Activated CD8-positive, alpha-beta memory T cell treated with anti-CD3 and anti-CD28 coated beads for 48 hours (primary cell): ENCODE measurements at places on chromosomes 2 and 18.

- DNase-seq: no peak
Observed at GRCh38 chr2:9287400-9288045, 80.9 kb downstream of the ASAP2 start.

- no peak for DNase-seq
Observed at GRCh38 chr2:19667536-19667949, 234.2 kb downstream of the TTC32 start.

DNA sequence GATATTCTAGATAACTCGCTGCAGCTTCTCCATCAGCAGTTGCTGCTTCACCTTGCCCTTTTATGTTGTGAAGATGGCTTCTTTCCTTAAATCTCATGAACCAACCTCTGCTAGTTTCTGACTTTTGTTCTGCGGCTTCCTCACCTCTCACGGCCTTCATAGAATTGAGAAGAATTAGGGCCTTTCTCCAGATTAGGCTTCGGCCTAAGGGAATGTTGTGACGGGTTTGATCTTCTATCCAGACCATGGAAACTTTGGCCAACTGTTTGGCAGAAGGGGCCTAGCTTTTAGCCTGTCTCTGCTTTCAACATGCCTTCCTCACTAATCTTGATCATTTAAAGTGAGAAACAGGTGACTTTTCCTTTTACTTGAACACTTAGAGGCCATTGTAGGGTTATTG lies 199.9 kb downstream of the CYP26B1 start:
- no peak for DNase-seq

- DNase-seq: no peak
Observed at GRCh38 chr2:86142436-86143257, 36.6 kb downstream of the PTCD3 start.

- DNase-seq: no peak
Observed at GRCh38 chr18:61286867-61287266, 46.4 kb upstream of the CDH20 start.

DNA sequence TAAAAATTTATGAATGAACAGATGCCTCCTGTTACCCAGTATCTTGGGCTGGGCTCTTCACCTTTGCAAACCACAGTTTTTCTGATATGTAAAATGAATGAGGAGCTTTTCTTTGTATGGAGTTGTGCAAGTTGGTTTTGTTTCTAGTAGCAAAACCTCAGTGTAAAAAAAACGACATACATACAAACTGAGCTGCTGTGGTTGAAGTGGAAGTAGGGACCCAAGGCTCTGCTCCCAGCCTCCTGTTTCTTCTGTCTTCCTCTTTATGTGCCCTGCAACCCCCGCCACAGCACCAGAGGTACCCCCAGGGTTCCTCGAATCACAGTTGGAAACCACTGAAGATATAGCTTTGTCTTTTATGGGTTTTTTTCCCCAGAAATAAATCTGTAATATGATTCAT lies 118.1 kb downstream of the MYO1B start:
- no peak for DNase-seq

DNA sequence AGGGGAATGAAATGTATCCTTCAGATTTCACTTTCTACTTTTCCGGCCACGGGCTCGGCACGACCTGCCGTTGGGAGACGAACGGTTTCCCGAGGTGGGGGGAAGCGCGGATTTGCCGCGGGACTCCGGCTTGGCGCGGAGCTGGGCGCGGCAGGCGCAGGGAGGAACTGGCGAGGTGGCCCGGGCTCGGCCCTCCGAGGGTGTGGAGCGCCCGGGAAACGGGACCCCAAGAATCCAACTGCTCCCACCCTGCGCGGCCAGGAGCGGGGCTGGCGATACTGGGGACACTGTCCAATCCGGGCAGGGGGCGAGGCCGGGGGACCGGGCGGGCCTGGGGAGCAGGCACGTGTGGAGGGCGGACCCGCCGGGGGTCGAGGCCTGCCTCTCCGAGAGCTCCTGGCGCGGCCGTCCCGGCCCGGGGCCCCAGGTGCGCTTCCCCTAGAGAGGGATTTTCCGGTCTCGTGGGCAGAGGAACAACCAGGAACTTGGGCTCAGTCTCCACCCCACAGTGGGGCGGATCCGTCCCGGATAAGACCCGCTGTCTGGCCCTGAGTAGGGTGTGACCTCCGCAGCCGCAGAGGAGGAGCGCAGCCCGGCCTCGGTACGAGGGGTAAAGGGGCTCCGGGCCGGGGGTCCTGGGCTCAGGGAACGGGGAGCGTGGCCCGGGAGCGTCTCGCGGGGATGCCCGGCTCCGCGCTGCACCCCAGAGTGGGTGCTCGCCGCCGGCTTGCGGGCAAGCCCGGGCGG lies at the start of gene ANXA4:
Gene ANXA4 (plus strand): TSS at position 560 of the 747 bp plus-strand sequence. CDS start 39,432 bp downstream, outside the sequence.
- peak; percentile 52 for DNase-seq

GRCh38 chr2:231294571-231295362 lies 96.3 kb downstream of the ARMC9 start:
- DNase-seq: no peak

- DNase-seq: no peak
Observed at GRCh38 chr2:2947406-2947805, 430.2 kb downstream of the EIPR1 start.

- no peak for DNase-seq
Observed at GRCh38 chr2:208274748-208275147, 8.7 kb downstream of the PIKFYVE start.

DNA sequence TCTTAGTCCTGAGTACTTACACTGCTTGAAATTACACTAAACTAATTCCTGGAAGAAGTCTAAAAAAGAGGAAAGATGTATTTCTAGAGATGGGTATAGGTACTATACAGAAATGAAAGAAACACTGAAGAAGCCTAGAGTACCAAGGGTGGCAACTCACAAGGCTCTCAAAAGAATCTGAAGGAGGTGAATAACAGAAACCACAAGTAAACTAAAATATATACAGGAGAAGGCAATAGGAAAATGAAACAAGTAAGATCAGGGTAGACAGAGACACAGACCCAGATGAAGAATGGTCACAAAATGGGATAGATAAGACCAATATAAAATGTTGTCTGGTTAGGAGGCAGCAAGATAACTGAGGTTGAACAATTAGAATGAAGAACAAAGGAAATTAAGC lies 59.9 kb downstream of the USP37 start:
- no peak for DNase-seq

GRCh38 chr2:24304631-24305030 lies 55.7 kb downstream of the ITSN2 start:
- DNase-seq: no peak

DNA sequence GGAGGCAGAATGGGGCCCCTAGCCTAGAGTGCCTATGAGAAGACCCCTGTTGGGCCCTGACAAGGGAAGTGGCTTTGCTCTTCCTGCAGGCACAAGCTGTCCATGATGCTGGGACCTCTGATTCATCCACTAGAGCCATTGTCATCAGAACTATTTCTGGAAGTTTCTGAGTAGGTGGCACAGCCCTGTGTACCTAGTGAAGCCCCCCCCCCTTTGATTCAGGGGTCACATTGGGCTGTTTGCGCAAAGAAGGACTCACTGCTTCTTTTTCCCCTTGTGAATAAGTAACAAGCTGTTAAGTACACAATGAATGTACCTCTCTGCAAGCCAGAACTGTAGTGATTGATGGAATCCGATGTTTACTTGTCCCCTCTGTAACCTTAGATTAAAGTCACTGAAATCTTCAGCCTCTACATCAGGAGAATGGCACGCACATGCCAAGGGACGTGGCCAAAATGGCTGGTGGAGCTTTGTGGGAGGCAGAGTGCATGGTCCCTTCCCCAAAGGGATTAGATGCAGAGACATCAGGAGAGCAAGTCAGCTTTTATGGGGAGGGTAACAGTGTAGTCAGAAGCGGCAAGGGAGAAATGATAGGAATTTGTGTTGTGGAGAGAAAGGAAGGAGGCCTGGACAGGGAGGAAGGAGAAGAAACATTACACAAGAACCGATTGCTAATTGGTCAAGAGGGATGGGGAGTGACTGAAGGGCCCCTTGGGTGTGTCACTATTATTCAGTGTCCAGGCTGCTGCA lies 267.6 kb upstream of the RAB12 start:
- DNase-seq: no peak

DNA sequence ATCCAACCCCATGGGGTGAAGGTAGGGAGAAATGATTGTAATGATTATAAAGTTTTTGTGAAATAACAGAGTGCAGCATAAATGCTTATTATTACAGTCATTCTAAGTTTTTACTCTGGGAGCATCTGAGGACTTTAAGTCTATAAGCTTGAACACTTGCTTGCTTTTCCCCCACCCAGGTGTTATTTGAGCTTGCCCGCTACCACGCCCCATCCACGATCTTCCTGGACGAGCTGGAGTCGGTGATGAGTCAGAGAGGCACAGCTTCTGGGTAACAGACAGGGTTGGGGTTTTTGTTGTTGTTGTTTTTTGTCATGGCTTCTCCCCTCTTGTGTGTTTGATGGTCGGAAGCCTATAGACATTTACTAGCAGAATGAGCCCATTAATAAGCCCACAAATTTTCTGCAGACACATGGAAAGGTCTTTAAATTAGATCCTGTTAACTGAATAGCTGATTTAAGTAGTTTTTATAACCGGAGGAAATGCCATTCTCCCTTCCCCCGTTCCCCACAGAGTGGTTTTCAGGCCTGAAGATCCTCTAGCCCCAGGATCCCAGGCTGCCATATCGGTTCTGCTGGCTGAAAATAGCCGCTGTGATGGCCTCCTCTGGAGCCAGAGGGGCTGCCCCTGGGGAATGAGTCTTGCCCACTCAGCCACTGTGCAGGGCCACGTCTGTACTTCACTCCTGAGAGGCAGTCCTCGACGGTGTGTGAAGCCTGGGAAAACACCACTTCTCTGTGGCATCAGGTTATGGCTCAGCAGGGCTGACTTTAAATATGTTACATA lies 39.9 kb upstream of the ELOA2 start:
- no peak for DNase-seq
